ENCODE measurements at places on chromosomes 6 and 20.

DNA sequence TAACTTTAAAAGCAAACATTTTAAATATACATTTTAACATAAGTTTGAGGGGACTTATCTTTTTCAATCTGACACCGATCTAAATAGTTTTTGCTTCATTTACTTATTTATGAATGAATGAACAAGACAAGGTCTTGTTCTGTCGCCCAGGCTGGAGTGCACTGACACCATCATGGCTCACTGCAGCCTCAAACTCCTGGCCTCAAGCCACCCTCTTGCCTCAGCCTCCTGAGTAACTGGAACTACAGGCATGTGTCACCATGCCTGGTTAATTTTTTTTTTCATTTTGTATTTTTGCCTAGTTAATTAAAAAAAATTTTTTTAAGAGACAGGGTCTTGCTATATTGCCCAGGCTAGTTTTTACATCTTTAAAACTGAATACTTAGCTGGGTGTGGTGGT, 25.4 kb downstream of the FBXO9 start:
- DNase-seq, result no peak

DNA sequence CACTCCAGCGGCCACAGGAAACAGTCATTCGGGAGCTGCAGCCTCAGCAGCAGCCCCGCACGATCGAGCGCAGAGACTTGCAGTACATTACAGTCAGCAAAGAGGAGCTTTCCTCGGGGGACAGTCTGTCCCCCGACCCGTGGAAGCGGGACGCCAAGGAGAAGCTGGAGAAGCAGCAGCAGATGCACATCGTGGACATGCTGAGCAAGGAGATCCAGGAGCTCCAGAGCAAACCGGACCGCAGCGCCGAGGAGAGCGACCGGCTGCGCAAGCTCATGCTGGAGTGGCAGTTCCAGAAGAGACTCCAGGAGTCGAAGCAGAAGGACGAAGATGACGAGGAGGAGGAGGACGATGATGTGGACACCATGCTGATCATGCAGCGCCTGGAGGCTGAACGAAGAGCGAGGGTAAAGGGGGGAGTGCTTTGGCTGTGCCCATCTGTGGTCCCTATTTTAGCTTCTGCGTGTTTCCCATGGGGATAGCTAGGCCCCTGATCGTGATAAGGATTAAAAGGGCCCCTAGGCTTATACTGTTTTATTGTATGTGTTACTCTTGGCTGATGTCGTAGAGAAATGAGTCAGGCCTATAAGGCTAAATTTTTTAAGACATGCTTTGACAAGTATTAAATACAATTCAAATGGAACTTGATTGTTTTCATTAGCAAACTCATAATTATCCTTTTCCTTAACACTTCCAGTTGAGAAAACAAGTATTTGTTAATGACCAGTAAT, 45.5 kb upstream of the KIF25 start:
- no peak for DNase-seq

- DNase-seq, result no peak
These were observed 21.7 kb upstream of the SMIM26 start for GRCh38 chr20:18545566-18545965.

DNA sequence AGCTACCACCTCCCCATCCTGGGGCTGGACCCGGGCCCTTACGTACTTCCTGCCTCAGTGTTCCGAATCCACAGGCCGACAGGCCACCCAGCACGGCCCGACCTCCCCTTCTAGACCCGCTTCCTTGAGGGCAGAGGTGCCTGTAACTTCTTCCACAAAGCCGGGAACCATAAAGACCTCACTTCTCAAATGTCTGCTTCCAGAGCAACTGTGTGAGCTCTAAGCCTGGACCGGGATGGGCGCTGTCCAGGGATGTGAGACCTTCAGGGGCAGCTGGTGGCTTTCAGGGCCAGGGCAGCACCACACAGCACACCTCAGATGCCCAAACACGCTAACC, 9.3 kb downstream of the SLC2A4RG start:
- DNase-seq, result no peak

DNA sequence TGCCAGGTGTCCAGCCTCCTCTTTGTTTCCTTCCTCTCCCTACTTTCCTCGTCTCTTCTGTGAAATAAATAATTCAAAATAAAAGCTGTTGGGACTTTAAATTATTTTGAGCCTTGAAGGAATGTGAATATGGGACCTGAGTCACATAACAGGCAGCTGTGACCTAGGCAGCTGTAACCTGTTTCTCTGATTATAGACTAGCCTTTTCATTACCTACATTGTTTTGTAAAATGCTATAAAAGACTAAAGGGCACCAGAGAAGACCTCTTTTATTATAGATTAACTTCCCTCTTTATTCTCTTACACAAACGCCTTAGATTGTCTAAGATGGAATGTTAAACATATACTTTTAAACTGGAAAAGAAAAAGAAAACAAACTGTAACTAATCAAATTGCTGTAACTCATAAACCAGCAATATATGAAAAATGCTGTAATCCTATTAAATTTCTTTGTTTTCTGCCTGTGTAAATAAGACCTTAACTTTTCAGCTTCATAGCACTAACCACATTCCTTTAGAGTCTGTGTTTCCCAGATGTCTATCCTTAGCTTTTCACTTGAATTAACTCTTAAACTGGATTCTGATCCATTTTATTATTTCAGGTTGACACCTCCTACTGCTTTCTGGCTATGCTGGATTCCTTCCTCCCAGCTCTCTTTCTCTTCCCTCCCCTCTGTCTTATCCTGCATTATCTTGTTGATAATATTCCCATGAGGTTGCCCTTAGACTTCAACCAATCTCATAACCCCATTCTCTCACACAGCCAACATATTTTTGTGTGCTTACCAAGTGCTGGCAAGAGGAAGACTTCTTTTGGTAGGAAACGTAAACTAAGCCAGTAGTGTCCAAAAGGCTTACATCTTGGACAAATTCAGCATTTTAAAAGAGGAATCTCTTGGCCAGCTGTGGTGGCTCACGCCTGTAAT, 69.2 kb downstream of the TPD52L1 start:
- DNase-seq, result no peak

- DNase-seq, result no peak
These were observed 94.9 kb downstream of the MTFR2 start for GRCh38 chr6:136155191-136155590.

- DNase-seq, result no peak
These were observed 330.5 kb downstream of the EPHA7 start for GRCh38 chr6:93088621-93089501.
